ENCODE measurements at places on chromosomes 7 and 10.

DNA sequence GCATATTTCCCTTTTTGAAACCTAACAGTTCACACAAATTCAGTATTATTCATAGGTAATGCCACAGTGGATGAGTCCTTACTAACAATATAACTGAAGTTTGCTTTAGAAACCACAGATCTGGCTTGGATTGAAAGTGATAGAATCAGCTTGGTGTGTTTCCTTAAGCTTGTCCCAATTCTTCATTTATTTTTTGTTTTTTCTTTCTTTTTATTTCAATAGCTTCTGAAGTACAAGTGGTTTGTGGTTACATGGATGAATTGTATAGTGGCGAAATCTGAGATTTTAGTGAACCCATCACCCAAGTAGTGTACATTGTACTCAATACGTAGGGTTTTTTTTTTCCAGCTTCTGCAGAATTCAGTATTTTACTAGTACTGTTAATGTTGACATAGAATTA, 518.2 kb upstream of the SEMA3D start:
- DNase-seq, result no peak

DNA sequence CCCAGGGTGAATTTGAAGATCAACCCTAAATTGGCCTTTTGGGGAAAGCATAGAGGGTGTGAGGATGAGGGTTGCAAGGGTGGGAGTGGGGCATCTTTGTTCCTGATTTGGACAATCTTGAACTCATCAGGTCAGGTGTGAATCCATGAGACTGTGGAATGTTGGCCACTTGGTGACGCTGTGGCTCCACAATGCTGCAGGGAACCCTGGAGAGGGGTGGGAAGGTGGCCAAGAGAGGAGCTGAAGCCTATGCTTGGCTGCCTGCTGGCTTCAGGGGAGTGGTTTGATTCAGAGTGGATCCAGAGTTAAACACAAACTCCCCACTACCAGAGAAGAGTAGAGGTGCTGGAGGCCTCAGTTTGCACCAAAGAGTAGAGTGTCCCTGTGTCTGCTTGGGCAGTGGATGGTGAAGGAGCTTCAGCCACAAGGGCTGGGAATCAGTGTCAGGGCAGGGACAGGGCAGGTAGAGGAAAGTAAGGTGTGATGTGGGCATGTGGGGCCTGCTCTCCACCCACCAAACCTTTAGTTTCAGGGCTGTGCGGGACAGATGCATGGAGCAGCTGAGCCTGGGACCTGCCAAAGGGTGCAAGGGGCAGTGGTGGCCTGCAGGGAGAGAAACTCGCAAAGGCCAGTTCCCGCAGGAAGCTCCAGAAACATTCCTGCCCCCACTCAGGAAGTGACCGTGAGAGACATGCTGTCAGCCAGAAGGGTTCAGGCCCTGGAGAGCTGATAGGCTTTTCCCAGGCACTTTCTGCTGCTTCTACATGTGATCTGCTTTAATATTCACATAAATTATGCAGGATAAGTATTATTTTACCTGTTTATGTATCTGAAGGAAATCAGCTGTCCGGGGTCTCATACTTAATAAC, 81.0 kb upstream of the PRSS58 start:
- no peak for DNase-seq

- no peak for DNase-seq
These were observed 72.6 kb upstream of the LSM8 start for GRCh38 chr7:118111347-118111746.

- DNase-seq, result no peak
These were observed 1.5 kb upstream of the RALA start for GRCh38 chr7:39621784-39622411.

DNA sequence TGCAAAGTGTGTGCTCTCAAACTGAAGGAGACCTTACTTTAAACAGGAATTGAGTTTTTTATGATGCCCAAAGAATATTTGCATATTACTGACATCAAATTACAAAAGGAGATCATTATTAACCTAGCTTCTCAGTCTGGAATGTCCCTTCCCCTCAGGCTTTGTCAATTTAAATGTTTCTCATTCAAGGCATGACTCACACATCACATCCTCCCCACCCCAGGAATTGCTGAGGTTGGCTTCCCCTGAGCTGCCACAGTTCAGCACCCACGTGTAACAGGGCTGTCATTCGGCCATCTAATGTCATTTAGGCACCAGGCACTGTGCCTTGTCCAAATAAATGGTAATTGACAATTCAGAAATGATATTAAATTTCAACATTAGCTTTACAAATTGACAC, 305.9 kb upstream of the MGMT start:
- DNase-seq, result no peak

GRCh38 chr10:22693371-22693784, 21.0 kb downstream of the PIP4K2A start:
- DNase-seq, result no peak

DNA sequence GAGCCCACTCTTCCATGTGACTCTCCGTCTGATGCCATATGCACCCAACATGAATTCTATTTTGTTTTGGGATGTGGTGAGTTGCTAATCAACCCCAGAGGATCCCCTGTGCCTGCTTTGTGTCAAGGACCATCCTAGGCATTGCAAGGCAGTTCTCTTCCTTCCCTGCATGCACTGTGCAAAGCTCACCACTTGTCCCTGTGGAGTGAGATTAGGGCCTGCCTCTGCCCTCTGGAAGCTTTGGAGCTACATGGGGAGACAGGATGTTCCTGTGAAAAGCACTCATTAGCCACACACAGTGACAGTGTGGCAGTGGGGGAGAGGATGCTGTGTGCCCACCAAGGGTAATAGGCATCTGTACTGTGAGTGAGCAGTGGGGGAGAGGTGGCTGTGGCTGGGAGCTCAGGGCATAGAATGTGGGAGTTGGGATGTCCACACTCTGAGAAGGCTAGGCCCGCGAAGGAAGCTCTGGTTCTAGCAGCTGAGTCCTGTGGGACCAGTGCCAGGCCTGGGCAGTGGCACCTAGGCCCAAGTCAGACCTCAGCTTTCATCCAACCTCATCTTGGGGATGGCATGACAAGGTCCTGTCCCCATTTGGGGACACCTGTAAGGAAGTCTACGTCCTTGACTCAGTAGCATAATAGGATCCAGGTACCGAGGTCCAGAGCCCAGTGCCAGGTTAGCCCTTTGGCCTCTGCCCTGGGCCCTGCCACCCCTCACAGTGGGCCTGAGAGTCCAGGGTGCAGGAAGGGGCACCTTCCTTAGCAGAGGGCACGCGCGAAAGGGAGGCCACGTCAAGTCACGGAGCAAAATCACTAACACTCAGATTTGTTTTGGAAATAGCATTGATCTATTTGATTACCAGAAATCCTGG, 6.6 kb downstream of the ADRA2A start:
- no peak for DNase-seq

DNA sequence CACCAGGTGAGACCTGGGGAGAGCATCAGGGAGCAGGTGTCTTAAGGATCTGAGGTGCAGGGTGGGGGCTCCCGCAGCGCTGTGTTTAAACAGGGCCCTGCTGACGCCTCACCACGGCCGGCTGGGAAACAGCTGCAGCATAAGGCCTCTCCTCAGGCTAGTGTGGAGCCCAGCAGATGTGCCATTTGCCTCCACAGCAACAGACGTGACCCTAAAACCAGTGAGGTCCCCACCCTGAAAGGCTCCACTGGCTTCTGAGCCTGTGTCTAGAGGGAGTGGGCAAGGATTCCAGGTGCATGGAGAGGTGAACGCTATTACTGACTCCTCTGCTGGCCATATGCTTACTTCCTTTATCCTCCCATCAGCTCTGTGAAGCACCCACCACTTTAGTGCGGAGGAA, 47.8 kb downstream of the SYPL1 start:
- DNase-seq, result no peak

DNA sequence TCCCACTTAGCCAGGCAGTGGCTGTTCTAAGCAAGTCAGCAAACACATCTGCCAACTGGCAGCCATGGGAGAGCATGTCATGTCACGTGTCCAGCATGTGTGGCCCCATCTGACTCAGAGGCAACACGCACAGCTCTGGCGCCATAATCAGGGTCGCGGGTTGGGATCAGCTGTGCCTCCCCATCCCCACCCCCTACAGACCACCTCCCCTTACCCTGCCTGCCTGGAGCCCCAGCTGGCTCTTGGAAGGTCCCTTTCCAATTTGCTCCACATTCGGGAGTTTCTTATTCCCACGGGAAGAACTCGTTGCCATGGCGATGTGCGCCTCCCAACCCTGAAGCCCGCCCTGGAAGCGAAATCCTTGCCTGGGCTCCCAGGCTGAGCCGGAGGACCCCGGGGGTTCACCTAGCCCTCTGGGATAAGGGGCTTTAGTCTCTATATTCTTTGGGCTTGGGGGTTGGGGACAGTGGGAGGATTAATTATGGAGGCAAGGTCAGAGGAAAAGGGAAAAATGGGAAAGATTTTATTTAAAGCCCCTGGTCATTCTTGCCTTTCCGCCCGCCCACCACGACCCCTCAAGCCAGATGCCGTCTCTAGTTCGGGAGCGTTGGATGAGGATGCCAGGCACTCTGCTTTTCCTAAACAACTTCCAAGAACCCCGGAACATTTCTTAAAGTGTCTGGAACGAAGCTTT, 283.7 kb downstream of the ZEB1 start:
- DNase-seq, result no peak

DNA sequence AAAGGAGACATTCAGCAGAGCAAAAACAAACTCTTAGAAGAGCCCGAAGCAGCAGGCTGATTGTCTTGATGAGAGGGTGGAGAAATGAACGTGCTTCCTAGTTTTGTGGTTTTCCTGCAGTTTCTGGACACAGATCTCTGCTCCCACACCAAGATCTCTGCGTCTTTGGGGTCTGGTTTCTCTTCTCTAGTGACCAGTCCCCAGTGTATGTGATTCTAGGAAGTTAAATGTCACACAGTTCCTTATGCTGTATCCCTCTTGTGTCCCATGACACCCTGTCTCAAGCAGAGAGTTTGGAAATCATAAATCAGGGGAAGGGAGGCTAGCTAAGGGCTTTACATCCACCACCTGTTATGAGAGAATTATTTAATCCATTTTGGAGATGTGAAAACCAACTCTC, 55.4 kb upstream of the KLF14 start:
- no peak for DNase-seq

- DNase-seq, result no peak
These were observed 124.0 kb downstream of the TRRAP start for GRCh38 chr7:99002148-99002826.

GRCh38 chr7:138902161-138902560, 79.0 kb downstream of the KIAA1549 start:
- DNase-seq, result no peak

GRCh38 chr7:155694851-155695250, 50.4 kb downstream of the RBM33 start:
- no peak for DNase-seq

- DNase-seq, result no peak
These were observed 55.0 kb downstream of the PODXL start for GRCh38 chr7:131501422-131501821.

- DNase-seq, result no peak
These were observed 274.7 kb upstream of the MTPN start for GRCh38 chr7:136251826-136252225.

DNA sequence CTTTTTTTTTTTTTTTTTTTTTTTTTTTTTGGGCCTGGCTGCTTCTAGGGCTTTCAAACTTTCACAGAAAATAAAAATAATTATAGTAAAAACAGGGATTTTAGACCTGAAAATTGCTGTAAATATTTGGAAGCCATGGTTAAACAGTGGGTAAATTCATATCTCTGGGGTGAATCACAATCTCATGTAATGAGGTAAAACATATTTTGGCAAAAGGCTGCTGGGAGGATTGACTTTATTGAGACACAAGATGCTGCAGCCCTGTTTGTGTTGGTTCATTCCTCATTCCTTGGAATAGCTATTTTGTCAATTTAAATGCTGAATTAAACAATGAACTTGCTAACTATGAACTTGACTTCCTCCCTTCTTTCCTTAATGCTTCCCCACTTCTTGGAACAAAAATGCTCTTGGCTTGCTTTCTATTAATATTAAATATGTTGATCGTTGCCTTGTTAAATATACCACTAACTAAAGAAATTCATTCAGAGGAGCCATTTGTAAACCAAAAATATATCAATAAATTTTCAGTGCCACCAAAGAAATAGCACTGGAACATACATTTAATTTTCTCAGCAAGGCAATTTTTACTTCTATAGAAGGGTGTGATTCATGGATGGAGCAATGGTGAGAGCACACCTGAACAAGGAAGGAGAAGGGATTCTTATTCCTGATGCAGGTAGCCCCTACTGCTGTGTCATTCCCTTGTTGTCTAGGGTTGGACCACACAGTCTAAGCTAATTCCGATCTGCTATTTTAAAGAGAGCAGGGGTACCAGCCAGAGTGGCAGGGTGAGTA, 24.6 kb downstream of the AGK start:
- DNase-seq, result no peak

DNA sequence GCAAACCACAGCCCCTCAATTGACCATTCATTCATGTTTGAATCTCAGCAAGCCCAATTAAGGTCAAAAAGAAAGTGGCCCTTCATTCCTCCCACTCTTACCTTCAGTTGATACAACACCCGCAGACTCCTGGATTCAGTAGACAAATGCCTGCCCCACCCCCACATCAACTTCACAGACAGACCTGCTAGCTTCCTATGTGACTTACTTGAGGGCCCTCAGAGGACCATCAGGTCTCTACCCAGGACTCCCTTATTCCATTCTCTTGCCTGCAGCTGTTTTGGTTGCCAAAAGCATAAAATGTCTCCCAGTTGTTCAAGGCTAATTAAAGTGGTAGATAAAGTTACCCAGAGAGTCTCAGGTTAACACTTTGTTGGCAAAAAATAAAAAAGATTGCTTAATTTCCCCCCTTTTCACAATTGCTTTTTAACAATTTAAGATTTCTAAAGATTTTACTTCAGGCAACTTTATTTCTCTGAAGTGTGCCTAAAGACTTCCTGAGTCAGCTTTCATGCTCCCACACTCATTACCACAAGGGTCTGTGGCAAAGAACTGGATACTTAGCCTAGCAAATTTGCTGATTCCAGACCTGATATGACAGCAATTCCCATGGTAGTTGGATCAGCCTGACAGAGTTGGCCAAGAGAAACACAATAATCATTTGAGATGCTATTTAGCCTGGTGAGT, 3.3 kb upstream of the MTERF1 start:
- DNase-seq, result no peak

- no peak for DNase-seq
These were observed 538.5 kb upstream of the MKI67 start for GRCh38 chr10:128664729-128665128.

DNA sequence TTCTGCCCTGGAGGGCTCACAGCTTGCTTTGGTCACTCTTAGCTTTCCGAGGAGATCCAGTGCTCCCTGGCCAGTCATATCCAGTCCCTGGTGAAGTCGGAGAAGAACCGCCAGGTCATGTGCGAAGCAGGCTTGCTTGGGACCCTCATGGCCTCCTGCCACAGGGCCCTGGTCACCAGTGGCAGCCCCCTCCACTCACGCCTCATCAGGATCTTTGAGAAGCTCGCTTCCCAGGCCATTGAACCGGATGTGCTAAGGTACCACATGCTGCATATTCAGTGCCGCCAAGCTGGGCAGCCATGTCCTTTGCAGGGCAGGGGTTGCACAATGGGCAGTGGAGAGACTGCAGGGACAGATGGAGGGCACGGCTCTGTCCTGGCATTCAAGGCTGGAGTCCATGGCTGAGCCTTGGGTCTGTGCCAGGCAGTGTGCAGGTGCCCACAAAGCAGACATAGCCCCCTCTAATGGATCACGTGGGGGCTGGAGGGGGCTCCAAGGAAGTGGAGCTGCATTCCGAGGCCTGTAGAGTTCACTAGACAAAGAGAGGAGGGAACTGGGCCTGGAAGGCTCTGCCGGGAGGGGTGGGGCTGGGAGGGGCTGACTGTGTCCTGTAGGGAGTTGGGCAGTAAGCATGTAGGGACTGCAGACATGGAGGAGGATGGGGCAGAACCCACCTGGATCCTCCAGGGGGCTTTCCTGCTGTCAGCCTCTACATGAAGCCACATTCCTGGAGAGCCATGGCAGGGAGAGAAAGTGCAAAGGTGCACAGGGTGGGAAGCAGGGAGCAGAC, 89.9 kb downstream of the WDFY4 start:
- no peak for DNase-seq

GRCh38 chr10:49183596-49184542, 4.3 kb downstream of the TMEM273 start:
- no peak for DNase-seq

Data from activated CD4-positive, CD25-positive, alpha-beta regulatory T cell treated with anti-CD3 and anti-CD28 coated beads, Interleukin-2, amount 50 U/mL, for 16 hours (primary cell).